ENCODE measurements at places on chromosomes 1 and 21.

DNA sequence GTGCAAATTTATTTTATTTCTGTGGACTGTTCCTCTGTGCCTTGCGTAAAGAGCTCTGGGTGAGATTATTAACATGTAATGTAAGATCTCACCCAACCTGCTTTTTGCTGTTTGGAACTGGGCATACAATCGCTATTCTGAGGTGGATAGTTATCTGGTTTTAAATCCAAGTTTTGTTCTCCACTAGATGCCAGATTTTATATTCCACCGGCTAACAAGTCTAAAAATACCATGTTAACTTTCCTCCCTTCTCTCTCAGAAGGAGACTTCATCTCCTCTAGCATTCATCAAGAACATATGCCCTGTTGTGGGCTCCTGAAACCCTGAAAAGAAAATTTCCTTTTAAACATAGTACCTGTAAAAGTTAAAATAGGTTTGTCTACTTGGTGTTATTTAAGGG lies 56.4 kb downstream of the C1orf21 start:
- DNase-seq = no peak

GRCh38 chr1:30612536-30613065 lies 110.8 kb downstream of the MATN1 start:
- no peak for DNase-seq

- DNase-seq = peak; percentile 19
These were observed 433.1 kb downstream of the CAMTA1 start for GRCh38 chr1:7218210-7218832.

DNA sequence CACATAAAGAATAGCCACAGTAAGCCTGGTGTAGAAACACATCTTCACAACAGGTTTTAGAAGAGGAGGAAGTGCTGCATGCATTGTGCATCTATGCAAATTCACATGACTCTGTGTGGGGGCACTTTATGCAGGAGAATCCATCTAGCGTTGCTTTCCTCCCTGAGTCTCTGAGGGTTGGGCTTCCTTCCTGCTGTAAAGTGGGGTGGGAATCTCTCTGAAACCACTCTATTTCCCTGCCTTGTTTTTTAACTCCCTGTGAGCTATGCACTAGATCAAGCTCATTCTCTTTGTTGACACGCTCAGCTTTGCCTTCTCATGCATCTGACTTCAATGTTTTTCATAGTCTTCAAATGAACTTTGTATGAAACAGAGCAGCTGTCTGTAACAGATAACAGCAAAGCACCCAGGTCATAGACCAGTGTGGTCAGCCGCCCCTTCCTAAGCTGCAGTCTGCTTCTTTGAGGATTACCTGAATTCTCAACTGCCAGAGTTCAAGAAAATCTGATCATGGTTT lies 102.7 kb upstream of the DPH5 start:
- no peak for DNase-seq

DNA sequence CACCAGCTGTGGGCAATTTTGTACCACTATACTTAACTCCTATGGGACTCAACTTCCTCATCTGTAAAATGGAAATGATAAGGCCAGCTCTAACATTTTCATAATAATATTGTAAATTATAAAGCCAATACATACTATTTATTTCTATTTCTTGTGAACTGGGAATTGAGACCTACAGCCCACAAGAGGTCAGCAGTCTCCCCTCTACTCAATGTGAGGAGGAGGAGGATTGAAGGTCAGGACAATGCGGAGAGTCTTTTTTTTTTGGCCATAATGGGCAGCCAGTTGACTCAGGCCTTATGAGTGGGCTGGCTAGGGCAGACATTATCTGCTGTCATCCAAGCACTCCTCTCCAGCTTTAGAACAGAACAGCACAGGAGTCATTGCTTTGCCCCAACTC lies 90.5 kb downstream of the NUF2 start:
- no peak for DNase-seq

DNA sequence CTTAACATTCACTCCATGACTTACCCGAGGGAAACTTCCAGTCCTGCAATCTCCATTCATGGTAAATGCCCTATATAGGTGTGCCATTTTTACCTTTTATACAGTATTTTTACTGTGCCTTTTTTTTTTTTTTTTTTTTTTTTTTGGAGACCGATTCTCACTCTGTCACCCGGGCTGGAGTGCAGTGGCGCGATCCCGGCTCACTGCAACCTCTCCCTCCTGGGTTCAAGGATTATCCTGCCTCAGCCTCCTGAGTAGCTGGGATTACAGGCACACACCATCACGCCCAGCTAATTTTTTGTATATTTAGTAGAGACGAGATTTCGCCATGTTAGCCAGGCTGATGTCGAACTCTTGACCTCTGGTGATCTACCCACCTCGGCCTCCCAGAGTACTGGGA lies 124.4 kb upstream of the PLPPR4 start:
- no peak for DNase-seq

DNA sequence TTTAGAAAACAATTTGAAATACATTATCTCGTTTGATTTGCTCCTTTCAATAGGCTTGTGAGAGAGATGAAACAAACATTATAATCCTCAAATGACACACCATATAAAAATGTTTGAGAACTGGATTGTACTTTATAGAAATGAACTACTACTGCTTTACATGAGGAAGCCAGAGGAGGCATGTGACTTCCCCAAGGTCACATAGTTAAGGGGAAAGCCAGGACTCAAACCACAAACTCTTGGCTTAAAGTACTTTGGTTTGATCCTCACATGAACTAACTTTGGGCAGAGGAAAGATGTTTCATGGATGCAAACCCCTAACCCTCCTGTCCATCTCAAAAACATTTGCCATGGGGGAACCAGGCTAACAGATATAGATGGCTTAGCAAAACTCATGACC lies 4.7 kb downstream of the ARHGEF11 start:
- DNase-seq = no peak

- DNase-seq = no peak
These were observed 39.1 kb downstream of the PTPRU start for GRCh38 chr1:29275435-29275834.

DNA sequence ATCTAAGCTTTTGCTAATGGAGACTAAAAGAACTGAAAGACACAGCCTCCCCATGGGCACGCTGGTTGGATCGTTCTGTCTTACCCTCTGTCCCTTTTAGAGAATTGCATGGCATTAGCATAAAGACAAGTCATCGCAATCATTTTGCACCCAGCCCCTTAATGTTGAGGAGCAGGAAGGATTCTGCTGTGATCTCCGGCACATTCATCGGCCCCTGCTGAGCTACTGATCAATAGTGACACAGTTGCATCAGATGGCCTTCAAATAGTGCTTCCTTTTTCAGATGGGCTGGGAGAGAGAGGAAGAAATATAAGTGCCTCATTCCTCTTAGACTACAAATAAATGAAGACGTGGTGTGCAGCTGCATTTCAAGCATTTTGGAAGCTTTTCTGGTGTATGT lies 75.4 kb downstream of the NOS1AP start:
- no peak for DNase-seq

Data from fibroblast of skin of left biceps (primary cell).